Fibroblast of the aortic adventitia (primary cell): ENCODE measurements at places on chromosomes 7 and 10. TPM values are rescaled to one million over a fixed set of nuclear protein-coding genes. Genes with fewer than 3 reads are reported as not detected.
A peak's percentile ranks its signal among the peaks of the same experiment; 100 is the strongest.

- DNase-seq = no peak
Measured at GRCh38 chr7:88090671-88091070, 129.2 kb downstream of the SRI start.

- peak; percentile 73 for DNase-seq
Measured at GRCh38 chr10:99612167-99612831, 7.9 kb downstream of the SLC25A28 start.

GRCh38 chr7:77825131-77825530, 26.6 kb downstream of the PHTF2 start:
- no peak for DNase-seq

GRCh38 chr10:122263971-122264370, 7.1 kb upstream of the BTBD16 start:
- peak; percentile 88 for DNase-seq

GRCh38 chr10:3619241-3619640, 165.8 kb downstream of the KLF6 start:
- no peak for DNase-seq

- no peak for DNase-seq
Measured at GRCh38 chr10:132564690-132565089, 27.1 kb downstream of the INPP5A start.

DNA sequence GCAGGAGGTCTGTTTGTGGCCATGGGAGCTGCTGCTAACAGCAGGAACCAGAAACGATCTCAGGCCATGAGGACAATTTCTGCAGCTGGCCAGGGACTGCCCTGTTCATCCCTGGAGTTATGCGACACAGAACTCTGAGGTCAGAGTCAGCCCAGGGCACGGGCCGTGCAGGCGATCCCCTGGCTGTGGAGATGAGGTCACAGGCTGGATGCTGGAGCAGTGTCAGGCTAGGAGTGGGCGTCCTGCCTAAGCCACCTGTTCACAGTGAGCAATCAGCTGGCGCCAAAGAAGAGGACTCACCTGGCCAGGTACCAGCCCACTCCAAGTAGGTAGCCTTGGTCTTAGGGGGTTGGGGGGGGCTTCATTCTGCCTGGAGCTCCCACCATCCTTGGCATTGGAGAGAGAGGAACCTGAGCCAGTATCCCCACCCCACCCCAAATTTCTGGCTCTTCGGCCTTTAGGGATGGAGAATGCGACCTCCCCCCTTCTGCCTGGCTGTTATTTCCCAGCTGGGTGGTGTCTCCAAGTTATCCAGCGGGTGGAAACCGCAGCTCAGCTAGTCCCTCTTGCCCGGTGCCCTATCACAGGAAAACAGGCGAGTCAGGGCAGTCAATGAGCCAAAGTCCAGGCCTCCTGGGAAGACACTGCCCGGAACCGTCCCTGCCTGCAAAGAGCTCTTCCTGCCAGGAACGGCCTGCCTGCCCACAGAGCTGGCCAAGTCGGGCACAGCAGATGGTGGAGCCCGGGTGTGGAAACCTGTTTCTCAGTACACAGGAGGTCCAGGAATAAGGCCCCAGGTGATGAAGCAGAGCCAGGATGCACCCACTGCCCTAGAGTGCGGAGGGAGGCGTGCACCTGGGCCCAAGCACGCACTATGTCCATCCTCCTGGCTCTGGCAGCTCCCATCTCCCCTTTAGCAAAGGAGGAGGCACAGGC, 1.8 kb upstream of the TTYH3 start:
- peak; percentile 47 for DNase-seq

DNA sequence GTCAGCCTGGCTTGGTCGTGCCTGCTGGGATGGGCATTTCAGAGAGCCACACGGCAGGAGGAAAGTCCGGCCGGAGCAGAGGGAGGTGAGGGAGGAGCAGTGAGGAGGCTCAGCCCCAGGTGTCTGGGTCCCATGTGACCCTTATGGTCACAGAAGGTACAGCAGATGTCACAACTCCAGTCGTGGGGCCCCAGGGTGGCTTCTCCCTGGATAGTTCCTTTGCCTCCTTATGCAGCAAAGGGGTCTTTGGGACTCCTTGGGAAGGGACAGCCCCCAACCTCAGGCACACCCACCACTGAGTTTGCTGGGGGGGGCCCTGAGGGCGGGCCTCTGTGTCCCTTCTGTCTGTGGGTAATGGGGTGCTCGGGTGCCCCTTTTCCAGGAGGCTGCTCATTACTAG, 19.6 kb upstream of the PRKAG2 start:
- no peak for DNase-seq

GRCh38 chr7:106290319-106290718, 5.5 kb upstream of the NAMPT start:
- no peak for DNase-seq

DNA sequence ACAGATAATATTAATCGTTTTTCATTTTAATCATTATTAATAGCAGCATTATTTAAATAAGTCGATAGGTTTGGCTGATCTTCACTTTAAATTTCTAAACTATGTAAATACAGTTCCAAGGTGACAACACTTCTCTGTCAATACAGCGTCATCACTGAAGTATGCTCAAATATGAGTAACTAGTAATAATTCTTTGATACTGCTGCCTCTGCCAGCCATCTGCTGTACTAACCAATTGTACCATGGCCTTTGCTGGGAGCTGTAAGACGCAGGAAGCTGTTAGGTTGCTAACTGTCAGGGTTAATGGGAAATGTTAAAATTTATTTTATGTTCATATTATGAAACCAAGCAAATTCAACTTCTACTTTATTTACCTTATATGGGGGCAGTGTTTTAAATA, 1650.5 kb upstream of the LRRTM3 start:
- DNase-seq = no peak

DNA sequence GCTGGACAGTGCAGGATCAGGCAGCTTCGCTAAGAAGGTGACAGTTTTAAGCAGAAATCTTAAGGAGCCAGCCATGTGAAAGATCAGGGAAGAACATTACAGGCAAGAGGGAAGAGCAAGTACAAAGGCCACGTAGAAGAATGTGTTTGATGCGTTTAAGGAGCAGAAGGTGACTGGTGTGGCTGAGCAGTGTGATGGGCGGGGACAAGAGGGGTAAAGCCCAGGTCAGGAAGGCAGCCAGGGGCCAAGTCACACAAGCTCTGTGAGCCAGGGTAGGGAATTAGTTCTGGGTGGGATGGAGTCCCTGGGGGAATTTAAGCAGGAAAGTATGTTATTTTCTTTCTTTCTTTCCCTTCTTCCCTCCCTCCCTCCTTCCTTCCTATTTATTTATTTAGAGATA, 166.9 kb downstream of the SH3PXD2A start:
- peak; percentile 42 for DNase-seq

- DNase-seq = no peak
Measured at GRCh38 chr10:132938472-132939339, 3.7 kb downstream of the CFAP46 start.

DNA sequence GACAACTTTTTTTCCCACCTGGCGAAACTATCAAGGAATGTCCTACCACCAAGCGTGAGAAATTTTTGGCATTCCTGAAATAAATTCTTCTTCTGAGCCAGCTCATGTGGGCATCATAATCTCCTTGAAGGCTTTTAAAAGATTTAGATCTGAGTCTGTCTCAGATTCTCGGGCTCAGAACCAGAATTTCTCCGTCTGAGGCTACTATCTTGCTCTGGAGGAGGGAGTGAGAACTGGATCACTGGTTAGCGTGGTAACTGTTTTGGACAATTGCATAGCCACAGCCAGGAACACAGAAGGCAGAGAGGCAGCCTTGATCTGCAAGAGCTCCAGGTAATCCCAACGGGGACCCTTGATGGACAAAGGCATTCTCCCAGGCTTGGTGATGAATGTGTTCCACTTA, 1.0 kb upstream of the PLAC9 start:
- DNase-seq = peak; percentile 36

DNA sequence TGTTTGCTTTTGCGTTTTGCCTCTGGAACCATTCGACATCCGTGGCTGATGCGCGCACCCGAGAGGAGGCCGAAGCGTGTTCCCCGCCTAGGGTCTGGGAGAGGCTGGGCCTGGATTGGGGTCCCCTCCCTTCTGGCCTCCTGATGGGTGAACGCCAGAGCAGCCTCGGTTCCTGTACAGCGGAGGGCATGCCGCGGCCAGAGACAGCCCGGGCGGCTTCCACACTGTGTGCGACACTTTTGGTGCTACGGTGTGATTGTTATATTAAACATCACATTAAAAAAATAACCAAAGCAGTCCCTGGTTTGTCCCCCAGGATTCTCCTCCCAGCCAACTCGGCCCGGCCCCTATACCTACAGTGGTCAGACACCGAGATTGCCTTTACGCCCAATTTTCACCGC, 3.7 kb upstream of the HOXA7 start:
- no peak for DNase-seq

- no peak for DNase-seq
Measured at GRCh38 chr7:151946932-151947331, 9.3 kb upstream of the GALNTL5 start.

DNA sequence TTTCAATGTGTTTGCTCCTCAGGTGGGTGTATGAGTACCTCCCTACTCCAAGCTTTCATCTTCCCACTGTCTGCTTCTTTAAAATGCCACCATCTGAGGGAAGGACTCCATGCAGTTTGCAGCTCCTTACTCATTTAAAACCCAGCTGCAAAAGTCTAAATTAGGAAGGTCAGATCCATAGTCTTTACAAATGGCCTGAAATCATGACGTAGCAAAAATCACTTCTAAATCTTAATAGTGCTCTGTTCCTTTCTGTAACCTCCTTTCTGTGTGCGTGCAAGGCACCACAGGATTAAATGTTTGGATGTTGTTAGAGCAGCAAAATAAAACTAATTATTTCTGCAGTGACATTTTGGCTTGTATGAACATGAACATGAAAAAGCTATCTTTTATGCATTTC, 366.9 kb upstream of the IGFBP3 start:
- DNase-seq = no peak

GRCh38 chr7:108253275-108254044, 123.3 kb upstream of the LAMB4 start:
- DNase-seq = peak; percentile 69

- DNase-seq = no peak
Measured at GRCh38 chr10:53233749-53234148, 461.2 kb upstream of the MBL2 start.

- DNase-seq = no peak
Measured at GRCh38 chr7:95917634-95918033, 145.3 kb downstream of the DYNC1I1 start.

GRCh38 chr7:19249281-19249680, 104.1 kb upstream of the FERD3L start:
- DNase-seq = peak; percentile 25

DNA sequence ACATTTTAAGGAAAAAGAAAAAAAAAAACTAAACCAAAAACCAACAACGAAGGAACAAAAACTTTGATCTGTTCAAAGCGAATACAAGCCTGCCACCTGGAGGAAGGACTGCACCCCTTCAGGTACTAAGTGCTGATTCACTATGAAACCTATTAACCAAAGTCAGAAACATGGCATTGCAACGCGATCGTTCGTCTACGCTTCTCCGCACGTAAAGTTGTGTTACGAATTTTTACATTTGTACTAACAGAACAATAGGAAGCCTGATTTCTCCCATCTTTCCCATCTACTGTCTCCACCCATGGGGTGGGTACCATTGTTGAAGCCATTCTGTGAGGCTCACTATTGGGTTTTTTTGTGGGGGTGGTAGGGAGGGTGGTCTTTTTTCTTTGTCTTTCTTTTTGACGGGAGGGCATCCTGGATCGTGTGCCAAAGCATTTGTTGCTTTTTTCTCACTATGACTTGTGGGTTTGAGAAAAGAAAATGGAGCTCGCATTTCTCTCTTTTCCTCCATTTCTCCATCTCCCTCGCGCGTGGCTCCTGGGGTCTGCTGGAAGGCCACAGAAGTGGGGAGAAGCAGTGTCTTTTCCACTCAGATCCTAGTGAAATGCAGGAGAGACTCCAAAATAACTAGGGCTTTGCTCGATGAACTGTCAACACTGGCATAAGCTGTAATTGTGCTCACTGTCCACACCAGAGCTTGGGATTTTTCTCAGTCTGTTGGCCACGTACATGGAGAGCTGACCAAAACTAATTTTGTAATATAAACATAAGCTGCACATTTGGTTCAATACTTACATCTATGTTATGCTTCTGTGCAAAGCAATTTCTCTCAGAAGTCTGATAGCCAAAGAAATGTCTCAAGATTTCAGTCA, 100.9 kb upstream of the YAE1 start:
- DNase-seq = peak; percentile 77

- DNase-seq = no peak
Measured at GRCh38 chr7:26413007-26413691, 121.5 kb downstream of the SNX10 start.

- no peak for DNase-seq
Measured at GRCh38 chr7:78967046-78967445, 486.4 kb downstream of the MAGI2 start.

- DNase-seq = peak; percentile 72
Measured at GRCh38 chr10:26474026-26474425, 35.9 kb downstream of the APBB1IP start.

GRCh38 chr10:7542189-7542914, 124.4 kb downstream of the ITIH5 start:
- no peak for DNase-seq

DNA sequence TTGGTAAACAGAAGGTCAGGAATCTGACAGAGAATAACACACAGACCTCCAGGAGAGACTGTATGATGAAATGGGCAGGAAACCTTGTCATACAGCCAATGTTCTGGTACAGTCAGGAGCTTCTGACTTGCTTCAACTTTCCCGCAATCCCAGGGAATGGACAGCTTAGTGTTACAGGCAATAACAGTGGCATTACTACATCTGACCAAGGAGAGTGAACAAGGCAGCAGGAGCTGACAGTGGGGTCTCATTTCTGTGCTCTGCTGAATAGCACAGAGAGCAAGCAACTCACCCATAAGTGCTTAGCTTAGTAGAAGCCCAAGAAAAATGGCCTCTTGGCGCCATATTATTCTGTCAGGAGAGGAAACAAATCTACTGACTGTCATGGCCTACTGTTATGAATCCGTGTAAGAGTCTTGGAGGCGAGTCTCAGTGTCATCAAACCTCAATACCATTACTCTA, 186.2 kb upstream of the MTPN start:
- no peak for DNase-seq

GRCh38 chr7:46932676-46933424, 649.1 kb downstream of the TNS3 start:
- peak; percentile 100 for DNase-seq

DNA sequence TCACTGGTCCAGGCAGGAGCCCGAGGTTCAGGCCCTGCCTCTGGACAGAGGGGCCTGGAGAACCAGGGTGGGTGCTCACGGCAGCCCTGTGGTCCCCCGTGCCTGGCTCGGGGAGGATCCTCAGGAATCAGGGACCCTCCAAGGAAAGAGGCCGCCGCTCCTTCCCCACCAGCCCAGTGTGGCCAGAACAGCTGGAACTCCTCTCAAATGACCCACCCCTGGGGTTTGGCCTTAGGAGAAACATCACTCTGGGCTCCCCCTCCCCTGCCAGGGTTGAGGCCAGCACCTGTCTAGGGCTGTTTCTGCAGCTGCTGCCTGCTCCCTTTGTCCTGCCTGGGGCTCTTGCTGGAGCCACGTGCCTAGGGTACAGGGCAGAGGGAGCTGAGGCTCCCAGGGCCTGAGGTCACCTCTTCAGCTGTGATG, 161.0 kb downstream of the RNF216 start:
- DNase-seq = no peak

The CPN1 gene
- total RNA-seq = not detected in 2 replicates

The AKR1C4 gene
- total RNA-seq = not detected in 2 replicates

The PDZD7 gene
- 0.16 and 0.27 TPM in 2 replicates for total RNA-seq

The MEST gene
- total RNA-seq = 63.0 and 236 TPM in 2 replicates

The SPDYE1 gene
- not detected in 2 replicates for total RNA-seq

The CLRN3 gene
- not detected in 2 replicates for total RNA-seq

The NPTX2 gene
- total RNA-seq = 0.25 and 2.5 TPM in 2 replicates

The CYP2C19 gene
- total RNA-seq = not detected in 2 replicates

The EIF3B gene
- 150 and 173 TPM in 2 replicates for total RNA-seq
